GDM1 (cell line): ENCODE measurements at places on chromosomes 12 and 14.

GRCh38 chr12:115043079-115043478, 359.1 kb upstream of the TBX3 start:
- DNase-seq = no peak

DNA sequence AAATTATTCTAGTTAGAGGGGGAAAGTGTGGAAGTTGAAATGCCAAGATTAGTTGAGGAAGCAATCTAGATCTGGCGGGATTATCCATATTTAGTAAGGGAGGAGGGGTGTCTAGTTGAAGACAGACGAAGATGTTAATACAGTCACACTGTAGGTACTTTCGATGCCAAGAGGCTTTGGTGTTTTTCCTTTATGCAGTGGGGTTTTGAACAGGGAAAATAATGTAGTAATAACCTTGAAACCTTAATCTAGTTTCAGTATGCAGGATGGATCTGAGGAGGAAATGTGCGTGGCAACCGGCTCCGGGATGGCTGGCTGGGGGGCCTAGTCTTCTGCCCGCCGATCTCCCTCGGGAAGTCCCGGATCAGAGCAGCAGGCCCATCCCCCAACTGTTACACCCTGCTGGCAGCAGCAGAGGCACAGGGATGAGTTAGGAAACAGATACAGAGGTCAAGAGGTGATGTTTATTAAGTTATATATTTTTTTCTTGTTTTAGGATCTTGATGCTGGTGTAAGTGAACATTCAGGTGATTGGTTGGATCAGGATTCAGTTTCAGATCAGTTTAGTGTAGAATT, 27.4 kb downstream of the MDM2 start:
- no peak for DNase-seq

GRCh38 chr12:80320121-80320678, 123.8 kb upstream of the PTPRQ start:
- DNase-seq = no peak

DNA sequence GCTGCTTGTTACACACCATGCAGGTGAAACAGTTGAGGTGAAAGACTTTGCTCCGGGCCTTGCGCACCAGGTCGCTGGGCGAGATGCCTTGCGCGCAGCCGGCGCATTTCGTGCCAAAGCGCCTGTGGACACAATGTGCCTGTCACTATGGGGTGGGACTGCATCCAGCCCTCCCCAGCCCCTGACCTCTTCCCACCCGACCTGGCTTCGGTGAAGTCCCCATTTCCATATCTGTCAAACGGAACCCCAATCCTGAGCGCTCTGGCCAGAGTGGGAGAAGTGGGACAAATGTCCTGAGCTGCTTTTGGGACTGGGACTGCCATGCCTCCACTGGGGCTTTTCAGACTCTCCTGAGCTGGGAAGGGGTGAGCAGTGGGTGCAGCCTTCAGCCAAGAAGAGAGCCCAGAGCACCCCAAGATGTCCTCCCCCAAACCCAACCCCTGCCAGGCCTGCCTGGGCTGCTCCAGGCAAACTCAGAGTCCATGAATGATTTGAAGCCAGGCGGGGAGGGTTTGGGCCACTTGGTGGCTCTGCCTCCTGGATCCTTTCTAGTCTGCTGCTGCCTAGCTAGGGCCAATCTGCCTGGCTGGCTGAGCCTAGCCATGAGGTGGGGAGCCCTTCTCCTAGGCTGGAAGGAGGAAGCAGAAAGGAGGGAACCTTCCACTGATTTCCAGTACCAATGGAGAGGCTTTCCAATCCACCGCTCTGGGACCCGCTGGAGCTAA, 2.3 kb downstream of the LHX5 start:
- no peak for DNase-seq

DNA sequence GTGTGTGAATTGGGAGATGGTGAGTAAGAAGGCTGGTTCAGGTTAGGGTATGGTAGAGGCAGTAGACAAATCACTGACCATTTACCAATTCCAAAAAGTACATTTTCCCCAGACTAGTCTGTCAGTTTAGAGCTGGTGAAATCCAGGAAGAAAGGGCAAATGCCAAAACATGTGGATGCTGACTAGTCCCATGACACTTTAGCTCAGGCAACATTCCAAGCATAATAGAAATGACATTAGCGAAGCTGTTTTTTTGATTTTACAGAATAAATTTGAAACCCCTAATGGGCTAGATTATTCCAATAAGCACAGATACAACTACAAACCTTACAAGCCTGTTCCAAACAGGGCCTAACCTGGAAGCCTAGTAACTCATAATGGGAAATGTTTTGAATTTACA, 884.2 kb downstream of the FLRT2 start:
- DNase-seq = no peak

DNA sequence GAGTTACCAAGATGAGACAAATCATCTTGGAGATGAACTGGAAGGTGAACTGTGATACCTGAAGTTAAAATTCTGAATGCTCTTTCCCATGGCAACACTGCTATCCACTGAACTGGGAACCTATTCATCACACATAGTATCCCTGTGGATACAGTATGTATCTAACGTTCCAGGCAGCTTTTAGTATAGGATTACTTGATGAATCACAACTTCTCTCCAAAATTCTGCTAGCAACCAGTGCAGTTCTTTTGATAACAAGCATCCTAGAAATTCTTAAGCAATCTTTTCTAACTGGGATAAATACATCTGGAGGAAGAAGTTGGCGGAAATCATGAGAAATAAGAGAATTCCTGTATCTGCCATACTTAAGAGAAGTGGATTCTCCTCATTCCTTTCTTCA, 66.4 kb downstream of the PAWR start:
- no peak for DNase-seq

DNA sequence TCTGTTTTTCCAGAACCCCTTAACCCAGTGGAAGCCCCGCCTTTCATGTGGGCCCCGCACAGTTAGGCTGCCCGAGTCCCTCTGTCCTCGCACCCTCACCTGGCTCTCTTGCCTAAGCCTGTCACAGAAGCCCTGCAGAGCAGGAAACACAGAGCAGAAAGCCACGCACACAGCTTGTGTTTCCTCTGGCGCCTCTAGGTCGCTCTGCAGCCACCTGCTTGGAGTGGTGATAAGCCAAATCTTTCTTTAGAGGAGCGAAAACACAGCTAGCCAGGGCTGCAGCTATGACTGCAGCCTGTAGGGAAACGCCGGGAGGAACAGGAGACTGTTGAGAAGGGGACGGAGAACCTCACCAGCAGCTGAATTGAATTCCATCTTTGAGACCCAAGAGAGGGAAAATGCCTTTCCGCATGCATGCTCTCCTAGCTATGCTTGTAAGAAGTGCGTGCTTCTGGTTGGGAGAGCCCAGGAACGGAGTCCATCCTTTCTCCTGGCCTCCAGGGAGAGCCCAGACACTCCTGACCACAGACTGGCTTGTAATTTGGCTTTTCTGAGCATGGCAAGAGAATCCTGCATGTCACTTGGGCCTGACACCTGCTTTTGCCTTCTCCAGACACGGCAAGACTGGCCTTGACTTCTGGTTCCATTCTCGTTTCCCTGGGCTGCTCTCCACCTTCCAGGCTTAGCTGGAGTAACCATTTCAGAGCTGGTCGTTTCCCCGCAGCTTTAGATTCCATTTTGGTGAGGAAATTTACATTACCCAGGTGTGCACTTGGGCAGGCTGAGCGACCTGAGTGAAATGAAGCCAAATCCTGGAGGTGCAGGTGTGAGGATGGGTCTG, 301.6 kb downstream of the CACNA1C start:
- DNase-seq = peak; percentile 4
